NCI-H460 (cell line): ENCODE measurements at places on chromosomes 4 and X. TPM values are rescaled to one million over a fixed set of nuclear protein-coding genes. Genes with fewer than 3 reads are reported as not detected.

DNA sequence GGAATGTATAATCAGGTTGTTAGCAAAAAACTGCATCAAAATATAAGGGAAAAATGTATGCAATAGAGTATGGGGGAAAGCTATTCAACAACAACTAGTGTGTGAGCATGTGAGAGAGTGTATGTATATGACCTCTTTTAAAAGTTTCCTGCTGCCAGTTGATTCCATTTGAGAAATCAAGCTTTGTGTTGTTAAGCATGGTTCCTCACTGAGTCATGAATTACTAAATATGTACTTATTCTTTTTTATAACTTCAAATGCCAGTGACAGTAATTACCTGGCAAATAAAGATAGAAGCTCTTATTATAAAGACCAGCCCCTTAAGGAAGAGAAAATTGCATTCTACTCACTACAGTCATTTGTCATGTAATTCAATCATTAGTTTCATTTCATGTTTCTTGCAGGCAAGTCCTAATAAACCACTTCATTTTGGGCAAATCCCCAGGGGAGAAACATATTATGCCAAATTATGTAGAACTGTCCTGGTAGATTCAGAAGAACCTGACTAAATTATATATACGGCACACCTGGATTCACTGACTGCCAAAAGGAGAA, 19.2 kb downstream of the RASGEF1B start:
- DNase-seq, result no peak

GRCh38 chr4:16505726-16506125, 279.5 kb upstream of the TAPT1 start:
- no peak for DNase-seq

DNA sequence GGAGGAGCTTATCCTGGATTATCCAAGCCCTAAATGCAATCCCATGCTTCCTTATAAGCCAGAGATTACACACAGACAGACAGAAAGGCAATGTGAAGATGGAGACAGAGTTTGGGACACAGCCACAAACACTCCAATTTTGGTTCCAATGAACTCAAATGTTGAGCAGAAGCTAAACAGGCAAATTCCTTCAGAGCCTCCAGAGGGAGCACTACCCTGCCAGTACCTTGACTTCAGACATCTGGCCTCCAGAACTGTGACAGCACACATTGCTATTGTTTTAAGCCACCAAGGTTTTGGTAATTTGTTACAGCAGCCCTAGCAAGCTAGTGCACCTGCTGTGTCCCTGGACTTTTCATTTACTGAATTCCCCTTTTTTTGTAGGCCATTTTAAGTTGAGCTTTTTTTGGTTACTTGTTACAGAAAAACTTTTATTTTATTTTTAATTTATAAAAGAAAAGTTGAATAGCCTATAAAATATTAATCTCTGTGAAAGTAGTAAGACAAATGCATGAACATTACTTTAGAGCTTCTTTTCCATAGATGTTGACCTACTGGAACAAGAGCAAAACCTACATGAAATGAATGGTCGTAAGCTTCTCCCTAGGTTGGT, 33.4 kb upstream of the SRD5A3 start:
- DNase-seq, result peak; percentile 30

GRCh38 chrX:55118574-55118973, 29.8 kb downstream of the PAGE2 start:
- DNase-seq, result no peak

GRCh38 chr4:67084783-67085182, 460.5 kb downstream of the CENPC start:
- no peak for DNase-seq

DNA sequence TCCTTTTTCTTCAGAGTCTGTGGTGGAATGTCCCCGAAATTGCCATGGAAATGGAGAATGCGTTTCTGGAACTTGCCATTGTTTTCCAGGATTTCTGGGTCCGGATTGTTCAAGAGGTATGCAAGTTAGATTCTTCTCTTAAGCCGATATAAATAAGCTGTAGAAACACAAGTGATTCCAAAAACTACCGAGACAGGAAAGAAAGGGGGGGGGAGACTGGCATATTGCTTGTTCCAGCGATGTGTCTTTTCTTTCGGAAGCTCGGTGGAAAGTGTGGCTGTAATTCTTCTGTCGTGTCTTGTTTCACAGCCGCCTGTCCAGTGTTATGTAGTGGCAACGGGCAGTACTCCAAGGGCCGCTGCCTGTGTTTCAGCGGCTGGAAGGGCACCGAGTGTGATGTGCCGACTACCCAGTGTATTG, 236.9 kb downstream of the DCTD start:
- no peak for DNase-seq

DNA sequence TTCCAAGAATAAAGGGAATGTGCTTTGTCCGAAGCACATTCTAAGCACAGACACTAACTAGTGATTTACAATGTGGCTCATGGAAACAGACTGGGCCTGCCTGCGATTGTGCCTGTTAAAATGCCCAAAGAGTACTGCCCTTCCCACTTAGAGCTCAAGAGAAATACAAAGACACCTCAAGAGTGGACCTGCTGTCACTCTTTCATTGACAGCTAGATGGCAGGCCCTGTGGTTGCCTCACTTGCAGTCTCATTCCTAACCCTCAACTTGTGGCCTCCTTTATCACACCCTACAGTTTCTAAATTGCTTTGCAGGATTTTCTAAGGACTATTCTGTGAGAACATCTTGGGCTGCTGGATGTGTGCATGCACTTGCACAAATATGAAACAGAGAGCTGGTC, 331.0 kb upstream of the EMCN start:
- DNase-seq, result no peak

GRCh38 chr4:6487466-6487865, 15.1 kb upstream of the PPP2R2C start:
- no peak for DNase-seq

DNA sequence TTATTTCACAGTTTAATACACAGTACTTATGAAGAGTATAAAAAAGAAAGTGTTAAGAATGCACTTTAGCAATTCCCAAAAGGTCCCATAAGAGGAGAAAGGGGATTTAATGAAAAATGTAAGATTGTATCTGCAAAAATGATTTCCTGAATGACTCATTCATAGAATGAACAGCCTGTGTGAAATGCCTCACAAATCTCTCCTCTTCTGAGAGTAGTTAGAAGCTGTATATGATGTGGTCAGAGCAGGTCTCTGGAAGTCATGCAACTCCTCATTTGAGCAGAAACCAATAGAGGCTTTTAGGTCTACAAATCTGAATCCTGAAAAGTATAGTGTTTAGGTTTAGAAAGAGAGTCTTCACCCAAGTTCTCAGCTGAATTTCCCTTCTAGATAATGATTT, 381.3 kb upstream of the INTU start:
- peak; percentile 6 for DNase-seq

DNA sequence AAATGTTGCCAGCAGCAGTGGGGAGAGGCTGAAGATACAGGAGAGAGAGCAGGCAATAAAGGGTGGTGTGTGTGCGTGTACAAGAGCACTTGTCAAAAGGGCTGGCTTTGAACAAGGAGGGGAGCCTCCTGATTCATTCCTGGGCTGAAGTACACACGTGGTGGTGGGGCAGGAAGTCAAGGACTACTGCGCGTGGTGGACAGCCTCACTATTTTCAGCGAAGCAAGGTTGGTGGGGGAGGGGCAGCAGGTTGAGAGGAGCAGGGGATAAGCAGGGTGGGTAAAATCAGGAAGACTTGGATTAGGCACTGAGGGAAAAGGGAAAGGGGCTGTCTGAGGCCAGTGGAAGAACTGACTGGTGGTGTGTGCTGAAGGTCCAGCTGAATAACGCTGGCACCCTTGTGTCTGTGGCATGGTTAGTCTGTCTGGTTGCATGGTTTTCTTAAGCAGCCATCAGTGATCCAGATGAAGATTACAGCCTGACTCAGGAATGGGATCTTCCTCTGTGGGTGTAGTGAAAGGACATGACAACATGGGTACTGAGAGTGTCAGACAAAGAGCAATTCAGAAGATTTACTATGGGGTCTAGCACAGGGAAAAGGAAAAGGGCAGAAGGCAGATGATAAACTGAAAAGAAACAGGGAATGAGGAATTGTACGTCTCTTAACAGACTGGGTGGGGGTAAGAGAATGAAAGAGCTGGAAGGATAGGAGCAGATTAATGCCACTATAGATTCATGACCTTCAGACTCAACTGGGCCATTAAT, 149.8 kb downstream of the CHM start:
- DNase-seq, result no peak

Gene TLL1
- 0.17 and 0.20 TPM in 2 replicates for total RNA-seq

DNA sequence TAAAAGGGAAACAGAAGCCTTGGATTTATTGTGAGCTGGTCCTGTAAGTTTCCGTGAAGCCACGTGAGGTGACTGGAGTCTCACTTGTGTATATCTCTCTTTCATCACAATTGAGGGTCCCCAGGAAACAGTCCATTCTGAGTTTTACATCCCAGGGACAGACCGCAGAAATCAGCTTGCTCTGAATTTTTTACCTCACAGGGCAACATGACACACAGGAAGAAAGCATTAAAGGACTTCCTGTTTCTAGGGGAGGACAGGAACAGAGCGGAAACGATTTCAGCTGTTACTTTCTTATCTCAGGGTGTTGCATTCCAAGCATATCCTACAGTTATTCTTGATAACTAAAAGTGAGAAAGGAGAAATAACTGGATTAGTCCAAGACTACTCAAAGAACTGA, 553.5 kb downstream of the TRAM1L1 start:
- DNase-seq, result no peak

GRCh38 chr4:184310171-184310567, 92.5 kb upstream of the ENPP6 start:
- DNase-seq, result no peak

- no peak for DNase-seq
These were observed 41.1 kb upstream of the PPARGC1A start for GRCh38 chr4:23930750-23931488.

Gene DCAF8L2
- total RNA-seq, result not detected in 2 replicates

GRCh38 chr4:157372567-157372966, 152.0 kb downstream of the GRIA2 start:
- DNase-seq, result no peak

DNA sequence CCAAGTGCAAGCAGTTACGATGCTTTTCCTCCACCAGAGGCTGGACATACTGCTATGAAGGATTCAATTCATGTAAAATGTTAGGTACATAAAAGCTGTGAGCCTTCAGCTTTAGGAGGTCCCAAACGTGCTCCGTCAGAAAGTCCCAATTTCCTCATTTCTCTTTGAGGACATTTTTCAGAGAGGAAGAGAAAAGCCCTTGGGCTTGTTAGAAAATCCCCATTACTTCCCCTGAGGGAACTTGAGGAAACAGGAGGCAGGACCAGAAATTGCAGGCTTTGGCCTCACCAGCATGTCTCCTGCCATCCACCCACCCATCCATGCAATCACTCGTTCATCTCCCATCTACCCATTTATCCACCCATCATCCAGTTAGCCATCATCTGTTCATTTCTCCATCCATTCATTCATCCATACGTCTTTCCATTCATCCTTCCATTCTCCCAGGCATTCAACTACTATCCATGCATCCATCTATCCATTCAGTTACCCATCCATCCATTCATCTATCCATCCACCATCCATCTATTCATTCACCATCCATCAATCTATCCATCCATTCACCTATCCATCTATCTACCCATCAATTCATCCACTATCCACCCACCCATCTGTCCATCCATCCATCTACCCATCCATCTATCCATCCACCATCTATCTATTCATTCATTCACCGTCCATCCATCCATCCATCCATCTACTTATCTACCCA, 223.5 kb downstream of the AFAP1 start:
- DNase-seq, result no peak

Gene CCNB3
- 0.54 and 0.63 TPM in 2 replicates for total RNA-seq

DNA sequence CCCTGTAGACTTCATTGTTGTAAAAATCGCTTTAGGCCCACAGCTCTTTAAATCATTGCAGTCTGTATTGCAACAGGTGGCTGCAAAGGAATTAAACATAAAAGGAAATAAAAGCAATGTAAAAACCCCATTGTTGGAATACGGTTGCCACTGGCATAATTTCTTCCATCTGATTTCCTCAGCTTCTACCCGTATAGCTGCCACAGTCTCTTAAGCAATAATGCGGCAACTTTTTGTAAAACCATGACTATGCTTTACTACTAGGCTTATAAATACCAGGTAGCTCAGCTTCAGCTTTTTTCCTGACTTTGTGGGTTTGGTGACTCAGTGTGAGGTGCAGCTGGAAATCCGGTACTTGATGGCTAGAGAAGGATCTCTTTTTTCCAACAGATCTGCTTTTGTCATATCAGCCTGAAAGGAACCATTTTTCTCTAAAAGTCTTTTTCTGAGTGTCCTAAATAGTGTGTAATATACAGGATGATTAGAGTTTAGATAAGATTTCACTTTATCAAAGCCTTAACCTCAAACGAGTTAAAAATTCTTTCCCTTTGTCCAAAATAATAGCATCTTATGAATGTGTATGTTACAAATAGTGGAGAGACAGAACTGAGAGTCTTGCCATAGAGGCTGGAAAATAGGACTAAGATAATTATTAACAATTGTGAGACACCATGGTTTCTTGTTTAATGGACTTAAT, 268.0 kb downstream of the ADGRL3 start:
- no peak for DNase-seq

GRCh38 chrX:22116605-22117546, 84.8 kb downstream of the PHEX start:
- no peak for DNase-seq

GRCh38 chr4:170413951-170414350, 324.2 kb upstream of the AADAT start:
- no peak for DNase-seq

Gene AFM
- total RNA-seq, result not detected in 2 replicates

DNA sequence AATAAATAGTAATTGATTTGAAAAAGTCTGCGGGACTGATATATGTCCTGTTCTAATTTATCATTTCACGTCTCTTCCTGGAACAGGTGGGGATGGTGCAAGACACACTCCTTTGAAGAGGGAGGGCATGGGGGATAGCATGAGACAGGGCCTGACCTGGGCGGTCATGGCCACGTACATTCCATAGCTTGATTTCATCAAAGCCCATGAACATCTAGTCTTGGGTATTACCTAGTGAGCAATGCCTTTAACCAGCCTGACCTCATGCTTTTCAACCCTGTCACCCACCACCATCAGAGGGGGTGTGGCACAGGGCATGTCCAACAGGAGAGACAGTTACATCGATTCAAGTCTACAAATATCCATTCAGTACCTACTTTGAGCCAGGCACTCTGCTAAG, 52.3 kb upstream of the HOPX start:
- no peak for DNase-seq

Gene RBM46
- not detected in 2 replicates for total RNA-seq

DNA sequence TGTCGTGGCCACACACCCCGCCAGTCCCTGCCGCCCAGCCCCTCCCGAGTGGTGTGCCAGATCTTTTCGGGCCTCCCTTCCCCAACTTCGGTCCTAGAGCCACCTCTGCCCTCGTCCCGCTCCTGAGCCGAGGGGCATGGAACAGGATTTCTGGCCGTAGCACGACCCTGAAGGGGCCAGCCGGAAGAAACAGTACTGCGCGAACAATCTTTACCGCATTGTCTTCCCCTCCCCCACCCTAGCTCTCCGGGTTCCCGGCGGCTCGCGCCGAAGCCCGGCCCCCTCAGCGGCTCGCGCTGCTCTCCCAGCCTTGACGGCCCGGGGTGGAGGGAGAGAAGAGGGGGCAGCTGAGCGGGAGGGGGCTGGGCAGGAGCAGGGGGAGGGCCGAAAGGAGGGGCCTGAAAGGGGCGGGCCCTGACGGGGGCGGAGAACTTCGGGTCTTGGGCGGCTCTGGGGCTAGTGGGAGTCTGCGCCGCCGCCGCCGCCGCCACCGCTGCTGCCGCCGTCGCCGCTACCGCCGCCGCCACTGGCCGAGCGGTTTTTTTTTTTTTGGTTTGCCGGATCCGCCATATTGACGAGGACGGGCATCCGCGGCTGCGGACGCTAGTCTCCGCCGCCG, at the start of gene USP9X:
USP9X (plus strand) TSS at position 553 of the 619 bp plus-strand sequence. CDS start 38,184 bp downstream, outside the sequence.
- peak; percentile 87 for DNase-seq

Gene TMEM35A
- 0.69 and 0.74 TPM in 2 replicates for total RNA-seq

Gene SLIT2
- total RNA-seq, result not detected in 2 replicates

- DNase-seq, result no peak
These were observed 393.7 kb upstream of the CPEB2 start for GRCh38 chr4:14608630-14609029.
